ENCODE measurements at places on chromosomes 3 and 15.

- DNase-seq = no peak
Measured at GRCh38 chr3:120622870-120623726, 27.0 kb downstream of the NDUFB4 start.

GRCh38 chr3:17182166-17182565, 297.4 kb downstream of the PLCL2 start:
- DNase-seq = no peak

GRCh38 chr3:194069421-194070219, 66.3 kb upstream of the HES1 start:
- no peak for DNase-seq

DNA sequence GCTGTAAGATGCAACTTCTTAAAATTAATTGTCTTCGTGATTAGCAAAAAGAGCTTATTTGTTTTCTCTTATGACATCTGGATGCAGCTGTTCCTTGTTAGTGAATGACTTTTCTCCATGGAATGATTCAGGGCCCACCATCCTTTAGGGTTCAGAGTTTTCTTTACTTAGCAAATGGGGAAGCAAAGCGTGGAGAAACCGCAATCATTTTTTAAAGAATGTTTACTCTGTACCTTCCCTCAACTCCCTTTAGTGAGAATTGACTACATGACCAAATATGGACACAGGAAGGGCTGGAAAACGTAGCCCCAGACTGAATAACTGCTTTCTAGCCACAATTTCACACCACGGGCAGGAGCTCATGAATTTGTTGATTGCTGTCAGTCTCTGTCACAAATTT, 130.1 kb downstream of the EDEM1 start:
- no peak for DNase-seq

- no peak for DNase-seq
Measured at GRCh38 chr3:32686713-32687112, 1.7 kb downstream of the CNOT10 start.

- no peak for DNase-seq
Measured at GRCh38 chr15:75167588-75168350, 33.9 kb upstream of the C15orf39 start.

- no peak for DNase-seq
Measured at GRCh38 chr3:162437480-162437879, 940.9 kb downstream of the OTOL1 start.

DNA sequence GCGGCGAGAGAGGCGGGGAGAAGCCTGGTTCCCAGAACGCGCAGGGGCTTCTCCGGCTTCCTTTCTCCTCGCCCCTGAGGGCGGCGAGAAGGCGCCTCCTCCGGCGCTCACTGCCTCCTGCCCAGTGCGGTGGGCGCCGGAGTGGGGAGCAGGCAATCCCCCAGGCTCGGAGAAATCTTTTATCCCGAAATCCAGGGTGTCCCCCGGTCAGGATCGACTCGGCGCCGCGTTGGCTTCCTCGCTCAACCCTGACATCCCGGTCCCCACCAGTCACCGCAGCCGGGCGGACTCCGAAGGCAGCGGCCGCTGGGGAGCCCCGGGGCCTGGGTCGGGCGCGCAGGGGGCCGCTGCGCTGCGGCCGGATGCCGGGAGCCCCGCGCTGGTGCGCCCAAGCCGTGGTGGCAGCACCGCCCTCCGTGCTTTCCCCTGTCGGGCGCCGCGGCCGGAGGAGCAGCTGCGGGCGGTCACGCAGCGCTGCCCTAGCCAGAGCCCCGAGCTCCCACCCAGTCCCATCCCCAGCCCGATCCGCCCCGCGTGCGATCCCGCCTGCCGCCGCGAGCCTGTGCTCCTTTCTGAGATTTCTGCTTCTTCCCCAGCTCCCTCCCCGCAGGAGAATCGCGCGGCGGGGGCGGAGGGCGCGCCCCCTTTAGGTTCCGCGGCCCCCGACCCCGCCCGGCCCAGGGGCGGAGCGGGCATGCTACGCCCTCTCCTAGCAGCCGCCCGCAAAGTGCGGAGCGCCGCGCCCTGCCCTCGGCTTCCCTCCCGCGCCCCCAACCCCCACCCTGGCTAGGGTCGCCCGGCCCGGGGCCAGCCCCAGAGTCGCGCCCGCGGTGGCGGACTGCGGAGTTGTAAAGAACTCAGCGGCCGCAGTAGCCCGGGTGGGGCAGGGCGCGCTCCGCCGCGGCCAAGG, 683 bp upstream of the CACNA2D3 start:
- DNase-seq = no peak

DNA sequence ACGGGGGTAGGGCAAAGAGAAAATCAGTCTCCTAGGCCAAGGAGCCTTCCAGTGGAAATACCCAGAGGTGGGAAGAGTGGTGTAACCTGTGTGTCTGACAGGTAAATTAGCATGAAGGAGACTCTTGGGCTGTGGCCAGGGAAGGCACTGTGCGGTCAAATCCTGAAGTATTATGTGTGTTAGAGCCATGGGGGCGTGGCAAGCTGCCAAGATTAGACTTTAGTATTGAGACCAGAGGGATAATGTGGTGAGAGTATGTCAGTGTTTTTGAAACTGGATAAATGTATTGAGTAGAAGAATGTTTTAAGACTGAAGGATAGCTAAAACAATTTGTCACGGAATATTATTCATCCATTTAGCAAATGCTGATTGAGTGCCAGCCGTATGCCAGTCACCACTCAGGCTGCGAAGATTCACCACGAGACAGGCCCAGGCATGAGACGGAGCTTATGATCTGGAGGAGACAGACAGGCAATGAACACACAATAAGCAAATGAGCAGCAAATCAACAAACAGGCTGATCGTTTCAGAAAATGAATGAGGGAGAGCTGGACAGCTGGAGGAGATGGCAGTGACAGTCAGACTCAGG, 445.9 kb downstream of the MCTP2 start:
- DNase-seq = no peak
